ENCODE measurements at places on chromosomes 2 and 18. TPM values are rescaled to one million over a fixed set of nuclear protein-coding genes. Genes with fewer than 3 reads are reported as not detected.

The LYG2 gene
- not detected for polyA plus RNA-seq

The WDPCP gene
- 3.5 TPM for polyA plus RNA-seq

DNA sequence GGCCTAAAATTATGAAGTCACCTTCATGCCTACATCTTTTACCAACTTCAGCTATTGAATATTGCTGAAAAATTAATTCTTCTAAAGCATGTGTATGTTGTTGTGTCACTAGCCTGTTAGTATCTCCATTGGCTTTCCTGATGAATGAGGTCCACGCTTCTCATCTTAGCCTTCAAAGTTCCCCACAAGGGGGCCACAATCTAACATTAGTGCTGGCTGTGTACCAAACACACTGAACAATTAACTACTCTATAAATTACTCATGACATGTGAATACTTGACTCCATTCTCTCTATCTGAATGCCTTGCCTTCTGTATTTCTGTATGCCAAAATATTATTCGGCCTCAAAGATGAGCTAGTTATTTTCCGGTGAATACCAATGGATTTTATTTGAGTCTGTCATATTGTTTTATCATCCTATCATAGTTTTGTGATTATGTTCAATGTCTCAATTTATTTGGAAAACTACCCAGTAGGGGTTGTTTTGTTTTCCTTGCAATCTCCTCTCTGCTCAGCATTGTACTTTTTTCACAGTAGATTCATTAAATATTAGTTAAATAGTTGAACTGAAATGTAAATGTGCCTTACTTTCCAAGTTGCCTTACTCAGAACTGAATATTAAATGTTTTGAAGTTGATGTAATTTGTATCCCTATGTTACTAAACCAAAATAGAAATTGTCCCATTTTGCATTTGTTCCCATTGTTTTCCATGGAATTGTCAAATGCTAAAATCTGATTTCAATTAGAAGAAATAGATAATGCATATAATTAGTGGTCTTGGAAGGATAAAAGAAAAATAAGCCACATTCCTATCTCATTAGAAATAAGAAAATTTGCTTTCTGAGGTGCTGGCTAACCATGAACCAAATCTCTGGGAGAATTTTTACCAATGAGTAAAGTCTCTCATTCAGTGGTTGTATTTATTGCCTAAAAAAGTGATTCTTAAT is 208.4 kb upstream of the COL3A1 start:
- peak; percentile 32 for DNase-seq

DNA sequence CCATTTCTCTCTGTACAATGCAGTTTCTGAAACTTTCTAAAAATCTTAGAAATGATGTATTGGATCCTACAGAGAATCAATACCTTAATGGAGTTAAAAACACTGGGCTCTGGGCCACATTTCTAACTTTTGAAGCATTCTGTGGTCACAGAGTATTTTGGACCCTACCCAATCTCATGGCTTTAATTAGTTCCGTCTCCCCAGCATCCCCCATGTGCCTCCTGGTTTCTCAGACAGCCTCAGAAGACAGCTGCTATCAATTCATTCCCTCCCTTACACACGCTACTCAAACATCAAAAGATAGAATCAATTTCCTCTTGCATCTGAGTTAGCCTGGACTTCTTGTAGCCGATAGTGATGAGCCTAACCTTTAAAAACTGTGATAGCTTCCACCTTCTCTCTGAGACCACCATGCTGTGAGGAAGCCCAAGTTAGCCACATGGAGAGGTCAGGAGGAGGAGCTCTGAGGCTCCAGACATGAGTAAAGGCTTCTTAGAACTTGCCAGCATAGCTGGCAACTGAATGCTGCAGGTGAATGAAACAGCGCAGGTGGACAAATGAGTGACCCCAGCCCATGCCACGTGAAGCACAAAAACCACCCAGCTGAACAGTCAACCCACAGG is 10.4 kb downstream of the ADCY3 start:
- DNase-seq: peak; percentile 68
